ENCODE measurements at places on chromosomes 11 and 22.

GRCh38 chr11:534396-535209 lies 773 bp downstream of the HRAS start:
- no peak for DNase-seq

DNA sequence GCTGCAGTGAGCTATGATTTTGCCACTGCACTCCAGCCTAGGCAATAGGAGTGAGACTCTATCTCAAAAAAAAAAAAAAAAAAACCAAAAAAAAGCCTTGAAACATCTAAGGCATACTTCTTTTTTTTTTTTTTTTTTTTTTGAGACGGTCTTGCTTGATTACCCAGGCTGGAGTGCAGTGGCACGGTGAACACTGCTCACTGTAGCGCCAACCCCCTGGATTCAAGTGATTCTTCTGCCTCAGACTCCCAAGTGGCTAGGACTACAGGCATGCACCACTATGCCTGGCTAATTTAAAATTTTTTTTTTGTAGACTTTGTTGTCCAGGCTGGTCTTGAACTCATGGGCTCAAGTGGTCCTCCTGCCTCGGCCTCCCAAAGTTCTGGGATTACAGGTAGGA lies 19.5 kb downstream of the ARFGAP3 start:
- no peak for DNase-seq

- no peak for DNase-seq
These were observed 22.5 kb downstream of the SUN2 start for GRCh38 chr22:38733329-38733723.

DNA sequence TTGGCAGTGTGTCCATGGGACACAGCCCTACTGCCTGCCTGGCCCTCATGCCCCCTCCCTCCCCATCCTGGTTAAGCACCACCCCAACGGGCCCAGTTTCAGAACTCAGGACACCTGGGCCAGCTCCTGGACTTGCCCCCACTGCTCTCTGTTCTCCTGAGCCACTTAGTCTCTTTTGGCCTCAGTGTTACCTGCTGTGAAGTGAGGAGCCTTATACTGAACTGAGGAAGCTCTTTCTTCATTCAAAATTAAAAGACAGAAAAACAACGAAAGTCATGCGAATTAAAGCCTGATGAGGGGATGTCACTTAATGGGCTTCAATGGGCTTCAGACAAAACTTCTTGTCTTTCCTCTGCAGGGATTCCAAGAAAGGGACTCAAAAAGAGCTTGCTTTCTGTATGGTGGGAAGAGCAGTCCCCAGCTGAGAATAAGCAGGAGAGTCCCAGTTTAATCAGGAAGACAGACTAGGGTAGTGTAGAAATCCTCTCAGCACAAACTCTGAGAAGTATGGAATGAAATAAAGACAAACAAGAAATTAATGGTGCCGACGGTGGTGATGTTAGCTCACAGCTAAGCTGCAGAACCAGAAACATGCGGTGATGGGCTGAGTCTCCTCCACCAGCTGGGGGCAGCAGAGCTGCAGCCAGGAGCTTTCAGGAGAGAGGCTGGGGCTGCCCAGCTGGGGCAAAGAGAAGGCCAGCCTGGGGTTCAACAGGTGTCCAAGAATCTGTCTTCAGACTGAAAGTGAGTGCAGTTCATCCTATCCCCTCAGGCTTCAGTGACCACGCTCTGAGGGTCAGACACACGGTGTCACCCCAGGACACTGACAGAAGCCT lies 101.0 kb downstream of the GGTLC2 start:
- DNase-seq, result no peak

- no peak for DNase-seq
These were observed 18.6 kb downstream of the HIRA start for GRCh38 chr22:19412923-19413322.

GRCh38 chr22:41003066-41003465 lies 51.9 kb downstream of the RBX1 start:
- no peak for DNase-seq

Measured in activated naive CD4-positive, alpha-beta T cell (primary cell).